Stimulated activated CD4-positive, alpha-beta T cell treated with anti-CD3 and anti-CD28 coated beads, Interleukin-15, amount 100 ng/mL, for 1 hour (primary cell): ENCODE measurements at places on chromosomes 5 and 9.

DNA sequence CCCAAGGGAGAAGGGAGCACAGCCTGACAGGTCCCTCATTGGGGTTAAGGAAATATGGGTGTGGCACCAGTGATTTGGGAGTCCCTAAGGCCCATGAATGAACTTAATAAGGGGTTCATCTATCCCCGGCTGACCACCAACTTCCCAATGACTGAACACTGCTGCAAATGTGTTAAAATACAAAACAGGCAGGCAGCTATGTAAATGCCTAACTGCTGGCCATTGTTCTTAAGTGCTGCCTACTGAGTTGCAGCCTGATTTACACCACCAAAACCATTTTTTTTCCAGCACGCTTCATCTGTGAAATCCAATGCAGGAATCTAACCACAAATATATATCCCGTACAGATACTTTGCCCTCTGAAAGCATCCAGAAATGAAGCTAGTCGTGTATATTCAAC, 478.5 kb downstream of the PTPRD start:
- DNase-seq: no peak

- no peak for DNase-seq
These were observed 34.0 kb downstream of the ZNF618 start for GRCh38 chr9:113910036-113910639.

DNA sequence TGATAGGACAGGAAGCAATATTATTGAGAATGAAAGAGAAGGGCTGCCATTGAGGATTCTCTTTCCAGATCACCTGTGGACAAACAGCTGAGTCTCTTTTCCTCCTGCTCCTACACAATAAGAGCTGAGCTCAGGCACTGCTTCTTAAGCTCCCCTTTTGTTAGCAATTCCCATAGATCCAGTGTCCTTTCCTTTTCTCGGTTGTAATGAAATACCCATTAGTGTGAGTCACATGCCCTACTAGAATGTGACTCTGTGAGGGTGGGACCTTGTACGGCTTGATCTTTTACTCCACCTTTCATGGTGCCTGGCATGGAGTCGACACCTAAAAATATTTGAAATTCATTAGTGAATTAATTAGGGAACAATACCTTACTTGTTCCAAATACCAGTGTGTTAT, 269.2 kb downstream of the NR3C1 start:
- DNase-seq: no peak

DNA sequence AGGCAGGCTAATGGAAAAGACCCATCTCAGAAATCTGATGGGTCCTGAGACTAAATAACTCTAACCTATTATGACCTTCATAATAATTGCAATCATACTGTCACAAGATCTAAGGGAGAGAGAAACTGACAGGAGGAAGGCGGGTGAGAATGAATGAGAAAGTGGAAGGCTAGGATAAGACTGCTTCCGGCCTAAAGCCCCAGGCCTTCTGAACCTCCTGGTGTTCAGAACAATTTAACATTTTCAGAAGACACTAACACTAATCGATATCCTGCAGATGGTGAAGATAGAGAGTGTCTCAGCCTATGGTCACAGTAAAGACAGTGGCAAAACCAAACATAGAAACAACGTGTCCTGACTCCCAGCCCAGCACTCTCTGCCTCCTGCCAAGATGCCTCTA, 1.2 kb downstream of the RPS14 start:
- DNase-seq: no peak

DNA sequence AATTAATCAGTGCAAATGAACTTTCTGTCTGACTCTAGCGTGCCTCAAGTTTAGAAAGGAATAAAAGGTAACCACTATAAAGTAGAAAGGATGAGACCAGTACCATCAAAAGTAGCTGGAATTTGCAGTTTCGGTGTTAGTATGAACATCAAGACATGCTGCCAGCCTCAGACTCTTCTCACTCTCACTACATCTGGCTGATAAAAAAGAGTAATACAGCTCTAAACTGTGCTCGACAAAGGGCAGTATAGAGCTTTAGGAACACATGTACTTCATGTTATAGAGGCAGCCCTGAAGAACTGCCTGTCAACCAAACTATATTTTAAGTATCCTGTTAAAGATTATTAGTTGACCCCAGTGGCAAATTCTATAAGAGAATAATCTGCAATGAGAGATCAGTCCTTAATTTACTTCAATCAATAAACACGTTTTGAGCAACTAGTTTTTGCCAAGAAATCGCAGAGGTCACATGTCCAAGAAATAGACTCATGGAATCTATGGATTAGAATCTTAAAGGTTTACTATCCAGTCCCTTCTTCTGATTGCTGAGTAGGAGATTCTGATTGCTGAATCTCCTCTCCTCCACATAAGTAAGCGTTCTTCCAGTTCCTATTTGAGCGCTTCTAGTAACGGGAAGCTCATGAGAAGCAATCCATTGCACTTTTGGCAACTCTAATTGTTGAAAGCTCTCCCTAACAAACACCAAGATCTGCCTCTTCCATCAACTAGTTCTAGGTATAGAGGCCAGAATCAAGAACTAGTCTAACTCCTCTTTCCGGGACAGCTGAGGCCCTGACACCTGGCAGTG, 941 bp downstream of the XPA start:
- no peak for DNase-seq
